Retina (tissue), 1 donor: ENCODE measurements at places on chromosomes 2 and 18.
A peak's percentile ranks its signal among the peaks of the same experiment; 100 is the strongest.

GRCh38 chr2:120892967-120893667 is 157.4 kb downstream of the GLI2 start:
- peak; percentile 64 for DNase-seq

DNA sequence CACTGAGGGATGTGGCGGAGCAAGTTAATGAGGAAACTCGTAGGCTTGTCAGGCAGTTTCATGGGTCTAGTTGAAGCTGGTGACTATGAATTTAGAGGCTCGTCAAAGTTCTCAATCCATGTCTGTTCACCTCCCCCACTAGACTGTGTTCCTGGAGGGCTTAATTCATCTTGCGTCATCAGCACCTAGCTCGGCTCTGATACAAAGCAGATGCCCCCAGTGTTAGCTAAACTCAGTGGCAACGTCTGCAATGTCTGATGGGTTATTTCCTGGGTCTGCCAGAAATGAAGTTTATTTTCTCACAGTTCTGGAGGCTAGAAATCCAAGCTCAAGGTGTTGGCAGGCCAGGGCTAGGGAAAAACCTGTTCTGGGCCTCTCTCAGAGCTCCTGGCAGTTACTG is 140.6 kb downstream of the PID1 start:
- no peak for DNase-seq

DNA sequence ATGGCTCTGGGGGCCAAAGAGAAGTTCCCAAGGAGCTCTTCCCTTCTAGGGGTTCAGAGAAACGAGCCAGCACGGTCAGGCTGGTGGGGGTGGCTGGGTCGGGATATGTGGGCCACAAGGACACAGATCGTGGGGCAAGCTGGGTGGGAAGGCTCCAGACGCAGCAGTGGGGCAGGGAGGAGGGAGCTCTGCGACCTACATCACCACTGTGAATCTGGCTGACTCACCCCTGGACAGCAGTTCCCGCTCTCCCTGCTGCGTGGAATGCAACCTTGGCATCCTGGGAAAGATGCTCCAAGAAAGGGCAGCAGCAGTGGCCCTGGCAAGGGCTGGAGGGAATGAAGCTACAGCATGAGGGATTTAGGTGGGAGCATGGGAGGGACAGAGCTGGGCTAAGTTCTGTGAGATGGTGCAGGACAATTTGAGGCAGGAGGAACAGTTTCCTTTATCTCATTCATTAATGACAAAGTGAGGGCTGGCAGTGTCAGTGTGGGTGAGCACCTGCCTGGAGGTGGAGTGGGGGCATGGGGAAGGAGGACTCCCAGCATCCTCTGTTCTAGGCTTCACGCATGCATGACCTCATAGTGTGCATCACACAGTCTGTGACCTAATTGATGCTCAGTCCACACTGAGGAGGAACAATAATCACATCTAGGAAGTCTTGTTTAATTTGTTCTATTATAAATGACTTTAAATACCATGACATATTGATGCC is 25.0 kb downstream of the CELF4 start:
- no peak for DNase-seq

- DNase-seq: no peak
Observed at GRCh38 chr2:127122361-127123027, 15.5 kb upstream of the BIN1 start.

- no peak for DNase-seq
Observed at GRCh38 chr2:166632616-166633015, 138.6 kb upstream of the SCN7A start.

DNA sequence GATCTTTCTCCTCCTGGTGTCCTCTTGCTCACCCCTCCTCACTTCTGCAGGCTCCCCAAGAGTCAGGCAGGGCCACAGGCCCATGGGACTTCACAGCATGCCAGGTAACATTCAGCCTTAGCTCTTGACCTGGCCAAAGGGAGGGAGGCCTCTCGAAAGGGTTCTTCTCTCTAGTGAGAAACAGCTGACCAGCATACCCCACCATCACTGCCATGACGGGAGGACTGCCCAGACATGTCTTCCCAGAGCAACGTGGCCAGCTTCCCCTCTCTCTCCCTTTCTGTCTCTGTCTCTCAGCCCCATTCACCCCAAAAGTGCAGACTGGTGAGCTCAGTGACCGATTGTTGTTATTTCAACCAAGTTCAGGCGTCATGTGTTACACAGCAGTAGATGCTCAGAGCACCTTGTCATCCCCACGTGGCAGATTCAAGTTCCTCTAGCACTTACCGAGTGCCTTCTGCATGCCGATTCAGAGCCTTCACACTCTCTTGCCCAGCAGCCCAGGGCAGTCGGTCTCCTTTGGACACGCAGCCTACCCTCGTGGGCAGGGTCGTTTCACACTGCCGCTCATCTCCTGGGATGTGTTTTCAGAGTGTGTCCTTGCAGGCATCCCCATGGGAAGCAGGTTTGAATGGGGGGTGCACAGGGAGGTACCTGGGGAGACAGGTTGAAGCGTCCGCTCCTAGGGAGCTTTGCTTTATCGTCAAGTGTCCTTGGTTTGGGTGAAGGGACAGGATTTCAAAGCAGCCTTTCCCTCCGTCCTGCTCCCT is 259.9 kb downstream of the NDUFA10 start:
- no peak for DNase-seq

DNA sequence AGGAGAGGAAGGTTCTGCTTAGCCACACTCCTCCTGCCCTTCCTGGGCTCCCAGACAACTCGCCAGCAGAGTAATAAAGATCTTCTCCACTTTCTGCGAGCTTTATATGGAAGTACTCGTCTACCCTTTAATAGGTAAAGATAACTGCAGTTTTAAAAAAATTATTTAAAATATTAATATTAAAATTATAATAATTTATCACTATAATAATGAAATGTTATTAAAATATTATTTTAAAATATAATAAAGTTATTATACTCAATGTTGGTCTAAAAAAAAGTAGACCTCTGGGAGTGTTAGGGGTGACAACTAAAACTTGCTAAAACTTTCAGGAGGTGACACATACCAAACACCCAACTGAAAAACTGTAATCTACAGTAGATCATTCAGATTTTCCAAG is 81.5 kb downstream of the RBM43 start:
- DNase-seq: no peak

DNA sequence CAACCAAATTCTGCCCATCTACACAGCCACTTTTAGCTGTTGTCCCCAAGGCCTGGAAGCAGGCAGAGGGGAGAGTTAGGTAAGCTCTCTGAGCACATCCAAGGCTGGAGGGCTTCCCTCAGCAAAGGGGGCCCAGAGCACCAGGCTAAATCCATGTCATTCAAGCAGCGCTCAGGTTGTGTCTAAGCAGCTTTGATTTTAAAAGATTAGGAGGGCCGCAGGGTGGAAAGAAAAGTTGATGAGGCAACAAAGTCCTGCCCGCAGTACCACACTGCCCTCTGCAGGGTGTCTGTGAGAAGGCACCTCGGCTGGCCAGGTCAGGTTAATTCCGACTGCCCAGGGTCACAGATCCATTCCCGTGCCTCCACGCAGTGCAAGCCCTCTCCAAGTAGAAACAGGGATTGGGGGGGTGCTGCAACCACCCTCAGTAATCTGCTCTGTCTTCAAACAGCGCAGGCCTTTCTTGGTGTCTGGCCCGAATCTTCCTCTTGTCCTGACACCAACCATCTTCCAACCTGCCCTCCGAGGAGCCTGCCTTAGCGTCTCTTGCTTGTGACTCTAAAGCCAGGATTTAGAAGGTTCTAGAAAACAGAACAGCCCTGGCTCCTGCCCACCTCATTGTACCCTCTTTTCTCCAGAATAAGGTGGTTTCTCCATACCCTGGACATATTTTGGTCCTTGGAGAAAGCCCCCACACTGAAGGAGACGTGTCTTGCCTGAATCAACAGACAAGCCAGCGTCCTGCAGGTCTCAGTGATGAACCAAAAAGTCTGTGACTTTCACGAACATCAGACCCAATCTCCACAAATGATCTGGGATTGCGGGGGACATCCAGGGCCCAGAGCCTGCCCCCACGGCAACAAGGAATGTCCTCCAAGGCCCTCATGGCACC is 289.2 kb downstream of the TNS1 start:
- peak; percentile 93 for DNase-seq

- DNase-seq: no peak
Observed at GRCh38 chr2:68367953-68368653, 3.0 kb downstream of the PLEK start.

DNA sequence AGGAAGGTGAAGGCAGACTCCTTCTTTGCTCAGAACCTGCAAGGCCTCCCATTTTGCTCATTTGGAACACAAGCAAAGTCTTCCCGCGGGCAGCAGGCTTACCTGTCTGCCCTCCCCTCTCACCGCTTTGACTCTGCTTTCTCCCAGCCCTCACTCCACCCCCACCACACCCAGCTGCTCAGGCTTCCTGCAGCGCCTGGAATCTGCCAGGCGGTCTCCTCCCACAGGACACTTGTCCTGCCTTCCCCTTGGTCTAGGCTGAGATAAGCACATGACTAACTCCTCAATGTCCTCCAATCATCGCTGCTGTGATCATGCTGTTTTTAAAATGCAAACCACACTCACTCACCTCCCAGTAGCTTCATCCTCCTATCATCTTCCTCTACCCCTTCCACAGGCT is 430.0 kb downstream of the ZNF516 start:
- DNase-seq: peak; percentile 9

GRCh38 chr2:233708942-233709341 is 3.8 kb upstream of the UGT1A5 start:
- DNase-seq: no peak

GRCh38 chr18:47407736-47408135 is 156.3 kb upstream of the SKOR2 start:
- no peak for DNase-seq

- no peak for DNase-seq
Observed at GRCh38 chr18:50432915-50433314, 58.1 kb downstream of the SKA1 start.

DNA sequence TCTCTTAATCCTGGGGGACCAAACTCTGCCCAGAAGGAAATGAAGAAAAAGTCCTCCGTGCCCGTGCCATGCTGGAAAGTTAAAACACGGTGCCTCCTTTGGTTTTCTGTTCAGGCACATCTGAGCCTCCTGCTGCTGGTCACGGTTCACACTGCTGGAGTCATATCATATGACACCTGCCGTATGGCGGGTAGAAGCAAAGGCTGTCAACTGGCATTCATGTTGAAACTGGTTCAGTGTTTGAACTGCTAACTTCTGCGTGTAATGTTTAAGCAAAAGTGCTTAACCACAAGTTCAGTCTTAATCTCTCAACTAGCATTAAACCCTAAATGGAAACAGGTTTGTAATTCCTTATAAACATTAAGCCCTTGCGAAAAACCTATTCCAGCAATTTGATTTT is 3.1 kb downstream of the STK39 start:
- DNase-seq: no peak
